Right hindlimb (tissue), 1 donor: ENCODE measurements at places on chromosomes 12 and 14.

DNA sequence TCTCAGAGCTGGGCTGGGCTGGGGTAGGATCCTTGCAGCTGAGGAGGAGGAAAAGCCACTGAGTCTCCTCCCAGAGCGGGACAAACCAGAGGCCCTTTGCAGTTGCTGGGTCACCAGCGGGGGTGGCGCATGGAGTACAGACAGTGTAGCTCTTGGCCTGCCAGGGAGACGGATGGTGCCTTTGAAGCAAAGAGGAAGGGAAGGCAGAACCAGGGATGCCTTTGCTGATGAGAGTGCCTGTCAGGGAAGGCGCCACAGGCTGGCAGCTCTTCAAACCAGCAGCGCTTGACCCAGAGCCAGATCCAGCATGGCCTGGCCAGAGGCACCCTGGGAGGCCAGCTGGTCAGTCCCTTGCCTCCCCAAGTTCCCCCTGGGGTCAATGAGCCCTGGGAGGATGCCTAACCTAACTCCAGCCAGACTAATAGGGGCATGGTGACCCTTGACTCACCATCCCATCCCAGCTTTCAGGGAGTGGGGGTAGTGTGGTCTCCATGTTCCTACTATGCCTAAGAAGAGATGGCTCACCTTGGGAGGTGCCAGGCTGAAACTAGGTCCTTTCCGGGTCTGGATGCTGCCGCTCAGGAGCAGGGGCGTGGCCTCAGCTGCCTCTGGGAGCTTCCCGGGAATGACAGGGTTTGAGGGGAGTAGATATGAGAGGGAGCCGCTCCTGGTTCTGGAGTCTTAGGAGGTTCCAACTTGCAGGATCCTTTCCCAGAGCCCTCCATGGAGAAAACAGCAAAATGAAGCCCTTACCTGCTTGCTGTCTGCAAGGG lies 19.8 kb downstream of the VASH1 start:
- DNase-seq, result no peak

GRCh38 chr12:12167847-12168246 lies 97.1 kb downstream of the BCL2L14 start:
- no peak for DNase-seq

GRCh38 chr12:31326736-31327659 lies 1.0 kb upstream of the SINHCAF start:
- peak; percentile 28 for DNase-seq

DNA sequence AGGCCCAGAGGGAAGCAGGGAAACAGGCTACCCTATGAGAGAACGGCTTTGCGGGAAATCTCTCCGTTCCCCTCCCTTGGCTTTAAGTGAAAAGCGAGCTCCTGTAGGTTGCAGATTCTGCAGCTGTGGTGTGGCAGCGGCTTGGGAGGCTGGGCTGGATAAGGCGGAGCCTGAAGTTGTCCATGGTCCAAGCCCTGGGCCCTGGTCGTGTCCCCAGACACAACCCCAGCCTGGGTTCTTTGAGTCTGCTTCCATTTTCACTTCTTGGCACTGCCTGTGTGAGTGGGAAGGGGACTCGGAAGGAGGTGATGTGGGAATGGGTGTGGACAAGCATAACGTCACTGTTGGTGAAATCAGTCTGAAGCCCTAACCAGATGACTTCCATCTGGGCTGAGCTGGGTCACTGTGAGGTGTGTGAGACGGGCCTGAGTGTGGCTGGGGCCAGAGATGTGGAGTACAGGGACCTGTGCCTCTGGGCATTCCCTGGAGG lies 43.0 kb upstream of the CTDSP2 start:
- DNase-seq, result peak; percentile 93

DNA sequence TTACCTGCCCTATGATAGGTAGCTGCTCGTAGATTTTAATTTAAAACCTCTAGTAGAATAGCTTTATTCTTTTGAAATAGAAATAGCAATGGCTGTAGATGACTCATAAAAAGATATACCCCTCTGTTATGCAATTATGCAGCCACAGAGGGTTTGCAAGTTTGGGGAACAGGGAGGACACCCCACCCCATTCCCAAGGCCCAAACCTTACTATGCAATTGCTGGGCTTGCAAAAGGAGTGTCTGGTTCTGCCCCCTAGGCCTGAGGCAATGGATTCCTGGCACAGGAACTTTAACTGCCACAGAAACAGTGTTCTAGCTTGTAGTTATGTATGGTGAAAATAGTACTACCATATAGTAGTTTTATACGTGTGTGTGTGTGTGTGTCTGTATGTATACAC lies 403.3 kb downstream of the ADAMTS20 start:
- no peak for DNase-seq

GRCh38 chr12:76634133-76634532 lies 74.6 kb upstream of the OSBPL8 start:
- no peak for DNase-seq

DNA sequence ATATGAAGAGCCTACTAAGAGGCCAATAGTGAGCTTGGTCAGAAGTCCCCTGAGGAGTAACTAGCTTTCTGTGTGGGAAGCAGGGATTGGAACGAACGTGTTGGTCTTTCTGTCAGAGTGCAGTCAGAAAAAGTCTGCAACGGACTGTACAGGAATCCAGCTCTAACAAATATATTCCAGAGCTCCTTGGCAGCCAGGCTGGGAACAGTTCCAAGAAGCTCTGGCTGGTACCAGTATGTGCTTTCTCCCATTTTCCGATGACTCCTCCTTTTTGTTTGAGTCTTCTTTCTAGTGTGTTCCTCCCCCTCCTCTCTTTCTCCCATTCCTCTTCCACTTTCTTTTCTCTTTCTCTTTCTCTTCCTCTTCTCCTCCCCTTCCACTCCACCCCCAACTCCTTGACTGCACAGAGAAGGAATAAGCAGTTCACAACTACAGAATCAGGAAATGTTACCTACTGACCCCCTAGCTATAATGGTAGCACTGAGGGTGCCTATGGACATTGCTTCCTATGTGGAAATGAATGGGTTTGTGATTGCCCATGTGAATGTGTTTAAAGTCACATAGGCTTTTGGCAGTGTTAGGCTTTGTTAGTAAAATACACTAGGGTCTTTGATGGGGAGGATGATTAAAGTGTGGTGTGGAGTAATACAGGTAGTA lies 59.9 kb downstream of the TTLL5 start:
- peak; percentile 88 for DNase-seq

GRCh38 chr12:89840162-89840922 lies 131.7 kb upstream of the ATP2B1 start:
- no peak for DNase-seq

DNA sequence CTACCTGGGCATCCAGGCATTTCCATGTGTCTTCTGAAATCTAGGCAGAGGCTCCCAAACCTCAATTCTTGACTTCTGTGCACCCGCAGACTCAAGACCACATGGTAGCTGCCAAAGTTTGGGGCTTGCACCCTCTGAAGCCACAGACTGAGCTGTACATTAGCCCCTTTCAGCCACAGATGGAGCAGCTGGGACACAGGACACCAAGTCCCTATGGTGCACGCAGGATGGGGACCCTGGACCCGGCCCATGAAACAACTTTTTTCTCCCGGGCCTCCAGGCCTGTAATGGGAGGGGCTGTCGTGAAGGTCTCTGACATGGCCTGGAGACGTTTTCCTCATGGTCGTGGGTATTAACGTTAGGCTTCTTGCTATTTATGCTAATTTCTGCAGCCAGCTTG lies 330.0 kb downstream of the RERGL start:
- DNase-seq, result no peak

DNA sequence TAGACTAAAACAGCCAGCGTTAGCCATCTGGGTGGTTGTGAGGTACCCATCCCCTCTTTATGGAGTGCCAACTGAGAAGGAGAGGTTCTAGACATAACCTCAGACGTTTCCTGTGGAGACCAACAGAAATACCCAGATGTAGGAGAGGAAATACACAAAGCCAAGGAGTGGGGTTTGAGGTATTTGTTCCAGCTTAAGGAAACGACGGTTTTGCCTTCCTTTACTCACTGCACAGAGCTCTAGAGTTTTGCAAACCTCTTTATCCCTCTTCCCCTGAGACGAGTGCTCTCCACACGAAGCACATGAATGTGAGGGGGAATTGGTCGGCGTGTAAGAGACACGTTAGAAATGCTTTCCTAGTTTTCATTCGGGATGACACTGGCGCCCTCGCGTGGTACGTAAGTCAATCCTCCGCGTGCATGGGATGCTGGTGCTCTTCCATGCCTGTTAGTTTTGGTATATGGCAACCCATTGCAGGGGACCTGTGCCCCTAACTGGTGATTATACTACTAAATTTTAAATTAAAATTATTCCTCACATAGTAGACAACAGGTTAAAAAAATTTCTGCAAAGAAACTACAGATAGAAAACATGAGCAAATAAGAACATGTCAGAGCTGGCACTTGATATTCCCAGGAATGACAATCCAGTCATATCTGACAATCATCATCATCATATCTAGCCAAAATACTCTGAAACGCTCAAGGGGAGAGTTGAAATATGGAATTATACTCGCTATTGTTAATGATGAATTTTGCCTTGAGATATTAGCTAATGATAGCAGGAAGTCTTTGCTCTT lies 121.7 kb downstream of the PPM1H start:
- peak; percentile 52 for DNase-seq

DNA sequence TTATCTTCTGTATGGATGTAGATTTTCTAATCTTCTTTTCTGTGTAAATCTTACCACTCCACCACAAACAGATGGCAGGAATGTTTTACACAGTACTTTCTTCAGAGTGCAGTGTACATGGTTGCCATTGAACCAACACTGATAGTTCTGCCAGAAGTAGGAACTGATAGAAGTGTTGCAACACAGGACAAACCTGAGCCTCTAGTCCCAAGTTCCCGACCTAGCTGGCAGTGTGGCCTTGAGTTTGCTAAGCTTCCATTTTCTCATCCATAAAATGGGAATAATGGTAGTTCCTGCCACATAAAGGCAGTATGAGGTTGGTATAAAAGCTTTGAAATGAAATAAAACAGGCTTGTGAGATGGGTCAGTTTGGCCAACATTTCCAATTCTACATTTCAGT lies 50.8 kb upstream of the SAV1 start:
- no peak for DNase-seq

- no peak for DNase-seq
These were observed 13.8 kb downstream of the UBE2N start for GRCh38 chr12:93427779-93428564.

GRCh38 chr12:5433845-5434646 lies 2.1 kb downstream of the NTF3 start:
- DNase-seq, result no peak

DNA sequence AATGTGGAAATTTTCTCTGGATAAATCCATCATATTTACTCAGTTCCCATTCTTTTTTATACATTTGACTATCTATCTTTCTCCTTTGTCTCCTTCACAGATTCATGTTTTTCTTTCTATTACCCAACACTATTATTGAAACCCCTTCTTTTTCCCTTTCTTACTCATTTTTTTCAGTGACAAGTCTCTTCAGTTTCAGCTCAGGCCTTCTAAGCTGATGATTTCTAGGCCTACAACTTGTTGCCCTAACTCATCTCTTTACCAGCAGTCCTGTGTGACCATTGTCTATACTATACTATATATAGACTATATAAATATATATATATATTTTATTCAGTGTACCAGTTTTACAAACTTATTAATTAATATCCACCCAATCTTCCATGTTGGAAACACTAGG lies 31.8 kb downstream of the SLC16A7 start:
- no peak for DNase-seq

DNA sequence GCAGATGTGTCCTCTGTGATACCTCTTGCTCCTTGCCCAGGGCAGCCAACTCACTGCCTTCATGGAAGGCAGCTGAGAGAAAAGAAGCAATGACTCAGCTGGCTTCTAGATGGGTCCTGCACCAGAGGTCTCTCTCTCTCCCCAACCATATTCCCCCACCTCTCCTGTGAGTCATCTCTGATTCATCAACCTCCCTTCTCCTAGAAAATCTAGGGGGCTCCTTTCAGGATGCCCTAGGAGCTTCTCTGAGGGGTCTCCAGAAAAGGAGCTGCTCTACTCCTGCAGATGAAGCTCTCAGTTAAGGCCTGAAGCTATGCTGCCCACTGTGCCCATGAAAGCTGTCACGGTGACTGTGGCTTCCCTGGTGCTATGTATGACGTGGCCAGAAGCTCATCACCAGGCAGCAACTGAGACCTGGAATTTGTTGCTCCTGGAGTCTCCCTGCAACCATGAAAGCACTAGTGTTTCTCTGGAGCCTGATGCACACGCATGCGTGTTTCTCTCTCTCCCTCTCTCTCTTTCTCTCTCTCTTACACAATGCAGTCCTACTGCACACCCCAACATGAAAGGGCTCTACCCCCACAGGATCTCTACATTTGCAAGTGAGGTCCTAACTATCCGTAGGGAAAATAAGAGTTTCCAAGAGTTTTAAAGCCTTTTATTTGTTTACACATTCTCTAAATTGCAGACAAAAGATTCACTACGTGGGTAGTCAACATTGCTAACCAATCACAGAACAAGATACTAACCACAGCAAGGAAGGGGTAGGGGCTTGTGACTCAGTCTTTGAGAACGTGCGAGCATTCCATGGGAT lies 285.3 kb downstream of the DPF3 start:
- DNase-seq, result no peak

DNA sequence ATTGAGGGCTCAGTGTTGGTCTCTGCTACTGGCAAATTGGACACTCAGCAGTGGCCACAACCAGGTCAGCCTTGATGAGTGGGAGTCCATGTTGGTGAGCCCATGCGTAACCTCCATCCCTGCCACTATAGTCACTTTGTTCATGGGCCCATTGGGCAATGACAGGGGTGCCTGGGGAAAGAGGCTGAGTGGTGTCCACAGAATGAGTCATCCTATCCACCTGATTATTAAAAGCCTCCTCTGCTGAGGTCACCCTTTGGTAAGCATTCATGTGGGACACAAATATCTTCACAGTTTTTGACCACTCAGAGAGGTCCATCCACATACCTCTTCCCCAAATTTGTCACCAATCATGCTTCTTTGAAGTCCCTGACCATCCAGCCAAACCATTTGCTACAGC lies 50.0 kb downstream of the FIGNL2 start:
- no peak for DNase-seq

DNA sequence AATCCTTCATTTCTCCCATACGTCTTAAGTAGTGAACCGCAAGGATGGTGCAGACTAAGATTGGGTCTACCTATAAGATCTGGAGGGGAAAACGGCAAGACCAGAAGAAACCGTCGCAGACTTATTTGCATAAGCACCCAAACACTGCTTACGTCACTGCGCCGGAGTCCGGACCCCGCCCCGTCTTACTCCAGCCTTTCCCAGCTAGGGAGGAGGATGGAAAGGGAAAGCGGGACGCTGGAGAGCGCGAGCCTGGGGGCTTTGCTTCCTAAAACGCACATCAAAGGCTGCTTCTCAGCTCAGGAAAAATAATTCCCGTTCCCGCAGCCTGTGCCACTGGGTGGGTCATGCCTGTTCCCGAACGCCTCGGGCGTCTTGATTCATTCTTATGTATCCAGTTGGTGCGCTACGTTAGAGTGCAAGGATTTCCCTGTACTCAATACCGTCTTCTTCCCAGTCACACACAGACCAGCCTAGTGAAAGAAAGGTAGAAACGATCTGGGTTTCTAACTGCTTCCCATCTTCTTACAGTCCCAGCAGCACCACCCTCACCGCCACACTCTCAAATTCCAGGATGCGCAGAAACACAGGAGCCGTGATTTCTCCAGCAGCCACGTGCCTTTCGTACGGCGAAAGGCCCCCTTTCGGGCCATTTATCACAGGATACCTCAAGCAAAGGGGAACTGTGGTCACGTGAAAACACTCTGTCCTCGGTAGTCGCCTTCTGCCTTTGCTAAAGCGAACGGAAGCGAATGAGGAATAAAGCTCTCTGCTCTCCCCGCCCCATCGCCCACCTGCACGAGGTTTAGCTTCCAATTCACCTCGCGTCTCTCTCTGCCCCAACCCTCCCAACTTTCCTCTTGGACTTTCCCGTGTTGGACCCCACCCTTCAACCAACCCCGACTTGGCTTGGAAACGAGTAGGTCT lies 1.1 kb downstream of the SLC6A15 start:
- DNase-seq, result peak; percentile 86
